ENCODE measurements at places on chromosomes 1 and 21. TPM values are rescaled to one million over a fixed set of nuclear protein-coding genes. Genes with fewer than 3 reads are reported as not detected.

Gene NCF2
- total RNA-seq, result 0.68 TPM

Gene SAMD13
- total RNA-seq, result 6.0 TPM

Gene HES5
- 5.1 TPM for total RNA-seq

Gene INAVA
- total RNA-seq, result 37.6 TPM

Gene RHBG
- total RNA-seq, result 0.88 TPM

GRCh38 chr1:219398815-219399396, 214.0 kb downstream of the ZC3H11B start:
- no peak for DNase-seq
- no peak overlapping the region for H3K27ac ChIP-seq
- peaks cover 15% of the 10 kb centered on the region for H3K36me3 ChIP-seq
- peaks cover 11% of the 10 kb centered on the region for H3K4me1 ChIP-seq

GRCh38 chr21:18518054-18518481, 114.5 kb upstream of the TMPRSS15 start:
- no peaks in the 10 kb centered on the region for H3K36me3 ChIP-seq
- H3K27me3 ChIP-seq, result peaks cover 8% of the 10 kb centered on the region
- DNase-seq, result no peak

Gene C1orf167
- 0.40 TPM for total RNA-seq

Gene ATXN7L2
- 12.0 TPM for total RNA-seq

DNA sequence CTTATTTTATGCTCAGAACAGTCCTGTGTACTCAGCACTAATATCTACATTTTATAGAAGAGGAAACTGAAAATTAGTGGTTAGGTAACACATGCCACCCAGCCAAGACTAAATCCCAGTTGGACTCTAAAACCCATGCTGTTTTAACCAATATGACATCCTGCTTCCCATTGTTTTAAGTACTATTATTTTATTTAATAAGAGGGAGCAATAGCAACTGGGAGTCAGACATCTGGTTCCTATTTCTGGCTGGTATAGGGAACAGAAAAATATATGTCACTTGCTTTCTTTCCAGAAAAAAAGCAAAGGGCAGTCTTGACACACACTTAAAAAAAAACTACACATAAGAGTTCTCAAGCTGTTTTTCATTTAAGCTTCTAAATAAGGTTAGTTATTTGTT, 11.9 kb downstream of the KLHL12 start:
- no peak overlapping the region for H3K27ac ChIP-seq
- H3K4me3 ChIP-seq, result no peak overlapping the region
- H3K36me3 ChIP-seq, result peaks cover 36% of the 10 kb centered on the region

GRCh38 chr1:197637406-197637805, 137.9 kb downstream of the DENND1B start:
- no peak for DNase-seq
- H3K4me3 ChIP-seq, result no peak overlapping the region
- H3K27ac ChIP-seq, result no peak overlapping the region

All from type B pancreatic cell (in vitro differentiated cells).